Esophagus muscularis mucosa (tissue), 4 donors: ENCODE measurements at places on chromosomes 12 and 14. TPM values are rescaled to one million over a fixed set of nuclear protein-coding genes. Genes with fewer than 3 reads are reported as not detected.
A peak's percentile ranks its signal among the peaks of the same experiment; 100 is the strongest.

Gene SYNJ2BP
- total RNA-seq = 37.3 TPM

DNA sequence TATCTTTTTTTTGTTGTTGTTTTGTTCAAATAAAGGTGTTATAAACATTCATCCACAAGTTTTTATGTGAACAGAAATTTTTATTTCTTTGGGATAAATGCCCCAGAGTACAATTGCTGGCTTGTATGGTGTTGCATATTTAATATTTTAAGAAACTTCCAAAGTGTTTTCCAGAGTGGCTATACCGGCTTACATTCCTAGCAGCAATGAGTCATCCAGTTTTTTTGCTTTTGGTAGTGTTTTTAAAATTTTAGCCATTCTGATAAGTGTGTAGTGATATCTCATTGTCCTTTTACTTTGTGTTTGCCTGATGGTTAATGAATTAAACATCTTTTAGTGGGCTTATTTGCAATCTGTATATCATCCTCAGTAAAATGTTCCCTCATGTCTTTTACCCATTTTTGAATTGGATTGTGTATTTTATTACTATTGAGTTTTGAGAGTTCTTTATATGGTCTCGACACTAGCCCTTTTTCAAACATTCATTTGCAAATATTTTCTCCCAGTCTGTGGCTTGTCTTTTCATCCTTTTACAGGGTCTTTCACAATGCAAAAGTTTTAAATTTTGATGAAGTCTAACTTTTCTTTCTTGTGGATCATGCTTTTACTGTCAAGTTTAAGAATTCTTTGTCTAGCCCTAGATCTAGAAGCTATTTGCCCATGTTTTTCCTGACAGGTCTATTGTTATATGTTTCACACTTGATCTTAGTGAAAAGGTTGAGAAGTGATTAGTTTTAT lies 29.5 kb downstream of the PPP4R4 start:
- no peak overlapping the region for H3K4me3 ChIP-seq
- no peaks in the 10 kb centered on the region for H3K4me1 ChIP-seq
- no peaks in the 10 kb centered on the region for H3K36me3 ChIP-seq

DNA sequence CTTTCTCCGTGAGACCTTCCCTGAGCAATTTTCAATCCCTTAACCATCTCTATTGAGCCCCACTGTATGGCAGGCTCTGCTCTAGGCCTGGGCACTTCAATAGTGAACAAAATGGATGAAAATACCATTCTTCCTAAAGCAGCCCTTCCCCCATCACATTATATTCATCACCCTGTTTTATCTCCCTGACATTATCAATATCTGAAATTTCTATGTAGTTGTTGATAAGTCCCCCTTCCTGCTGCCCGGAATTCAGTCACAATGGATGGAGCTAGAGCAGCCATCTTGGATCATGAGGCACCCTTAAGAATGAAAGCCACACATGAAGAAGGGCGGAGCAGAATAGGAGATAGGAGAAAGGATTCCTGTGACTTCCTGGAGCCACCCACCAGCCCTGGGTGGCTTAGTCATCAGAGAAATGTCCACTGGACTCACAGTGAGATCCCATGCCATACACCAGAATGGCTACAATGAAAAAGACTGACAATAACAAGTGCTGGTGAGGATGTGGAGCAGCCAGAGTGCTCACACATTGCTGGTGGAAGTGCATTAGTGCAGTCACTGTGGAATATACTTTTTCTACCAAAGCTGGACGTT lies 33.9 kb downstream of the SCARB1 start:
- no peak overlapping the region for H3K4me3 ChIP-seq
- peaks cover 18% of the 10 kb centered on the region for H3K4me1 ChIP-seq
- H3K27me3 ChIP-seq = no peaks in the 10 kb centered on the region
- no peak for DNase-seq
- no peaks in the 10 kb centered on the region for H3K36me3 ChIP-seq

- H3K36me3 ChIP-seq = no peaks in the 10 kb centered on the region
- no peak overlapping the region for H3K27ac ChIP-seq
- H3K4me1 ChIP-seq = no peaks in the 10 kb centered on the region
- no peak for DNase-seq
- H3K27me3 ChIP-seq = no peaks in the 10 kb centered on the region
Measured at GRCh38 chr12:22821985-22822384, 197.0 kb downstream of the ETNK1 start.

Gene ANO2
- 4.0 TPM for total RNA-seq

DNA sequence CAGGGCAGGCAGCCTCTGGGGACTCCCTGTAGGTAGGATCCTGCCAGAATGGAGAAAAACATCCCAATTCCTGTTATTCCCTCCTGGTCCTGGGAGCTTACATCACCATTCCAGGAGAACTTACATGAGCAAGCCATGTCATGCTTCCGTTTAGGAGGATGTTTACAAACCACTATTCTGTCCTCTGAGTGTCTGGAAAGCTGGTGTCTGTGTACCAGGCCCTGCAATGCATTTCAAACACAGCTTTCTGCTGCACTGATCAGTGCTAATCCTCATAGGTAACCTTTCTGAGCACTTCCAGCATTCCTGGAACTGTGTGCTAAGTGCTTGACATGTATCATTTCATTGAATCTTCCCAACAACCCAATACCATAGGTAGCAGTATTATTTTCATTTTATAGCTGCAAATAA lies 19.8 kb upstream of the MAP1LC3B2 start:
- no peaks in the 10 kb centered on the region for H3K27me3 ChIP-seq
- no peaks in the 10 kb centered on the region for H3K36me3 ChIP-seq
- peak overlapping the region; percentile 61 for H3K27ac ChIP-seq
- peaks cover 14% of the 10 kb centered on the region for H3K4me1 ChIP-seq
- DNase-seq = no peak

Gene BEGAIN
- total RNA-seq = 7.1 TPM

GRCh38 chr14:100640471-100641273 lies 53.5 kb upstream of the BEGAIN start:
- no peak overlapping the region for H3K27ac ChIP-seq
- H3K4me1 ChIP-seq = peaks cover 4% of the 10 kb centered on the region
- peaks cover 3% of the 10 kb centered on the region for H3K27me3 ChIP-seq
- no peak for DNase-seq
- H3K4me3 ChIP-seq = no peak overlapping the region
- H3K36me3 ChIP-seq = no peaks in the 10 kb centered on the region

- H3K36me3 ChIP-seq = no peaks in the 10 kb centered on the region
- peaks cover 9% of the 10 kb centered on the region for H3K4me1 ChIP-seq
- no peak for DNase-seq
- H3K4me3 ChIP-seq = no peak overlapping the region
- H3K27ac ChIP-seq = no peak overlapping the region
- no peaks in the 10 kb centered on the region for H3K27me3 ChIP-seq
Measured at GRCh38 chr12:503111-503761, 43.5 kb downstream of the B4GALNT3 start.

DNA sequence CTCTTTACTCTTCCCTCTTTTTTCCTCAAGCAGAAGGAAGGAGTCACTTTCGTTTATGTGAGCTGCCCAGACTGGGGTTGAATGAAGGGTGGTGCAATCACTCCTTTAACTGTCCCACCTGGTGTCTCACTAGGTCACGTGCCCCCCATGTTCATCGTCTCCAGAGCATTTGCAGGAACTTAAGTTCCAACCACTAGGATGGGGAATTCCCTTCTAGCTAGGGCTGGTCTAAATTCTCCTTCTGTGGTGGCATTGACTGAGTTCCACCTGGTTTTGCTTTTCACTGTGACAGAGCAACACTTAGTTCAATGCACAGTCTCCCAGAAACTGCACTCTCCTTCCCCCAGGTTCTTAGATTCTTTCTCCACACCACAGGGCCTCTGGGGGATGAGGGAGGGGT lies 9.5 kb downstream of the FANCM start:
- peaks cover 4% of the 10 kb centered on the region for H3K36me3 ChIP-seq
- no peak overlapping the region for H3K4me3 ChIP-seq
- no peak overlapping the region for H3K27ac ChIP-seq
- DNase-seq = no peak
- H3K4me1 ChIP-seq = no peaks in the 10 kb centered on the region
- H3K27me3 ChIP-seq = no peaks in the 10 kb centered on the region

DNA sequence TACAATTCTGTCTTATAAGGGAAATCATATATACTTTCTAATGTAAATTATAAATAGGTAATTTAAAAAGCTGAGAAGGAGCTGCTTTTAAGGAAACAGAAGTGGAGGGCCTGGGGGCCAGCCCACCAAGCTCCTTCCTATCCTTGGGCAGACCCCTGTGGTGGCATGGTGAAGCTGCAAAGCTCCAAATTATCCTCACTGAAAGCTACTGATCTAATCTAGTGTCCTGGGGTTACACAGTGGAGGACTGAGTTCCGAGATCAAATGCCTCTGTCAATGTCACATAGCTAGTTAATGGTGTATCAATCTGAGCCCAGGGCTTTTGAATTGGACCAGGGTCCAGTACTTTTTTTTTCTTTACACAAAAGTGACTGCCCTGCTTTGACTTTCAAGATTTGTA lies 355.4 kb downstream of the CEP128 start:
- H3K27ac ChIP-seq = no peak overlapping the region
- H3K36me3 ChIP-seq = no peaks in the 10 kb centered on the region
- peaks cover 14% of the 10 kb centered on the region for H3K4me1 ChIP-seq
- no peak overlapping the region for H3K4me3 ChIP-seq
- no peak for DNase-seq

DNA sequence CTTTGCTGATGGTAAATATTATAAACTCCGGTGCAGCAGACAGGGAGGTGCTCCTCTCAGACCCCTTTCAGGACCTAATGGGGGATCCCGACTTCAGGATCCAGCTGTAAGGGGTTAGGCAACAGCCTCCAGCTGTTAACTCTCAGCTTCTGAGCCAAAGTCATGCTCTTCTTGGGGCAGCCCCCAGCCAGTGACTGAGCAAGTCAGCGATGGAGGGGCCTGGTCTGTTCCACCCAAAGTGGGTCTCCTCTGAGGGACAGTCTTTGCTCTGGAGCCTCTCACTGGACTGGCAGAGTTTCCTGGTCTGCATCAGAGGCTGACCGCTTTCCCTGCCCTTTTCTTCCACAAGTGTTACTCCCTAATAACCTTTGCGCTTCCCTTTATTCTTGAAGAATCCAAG lies 184.2 kb upstream of the DIO3 start:
- peak; percentile 60 for DNase-seq
- no peaks in the 10 kb centered on the region for H3K36me3 ChIP-seq
- no peaks in the 10 kb centered on the region for H3K4me1 ChIP-seq

DNA sequence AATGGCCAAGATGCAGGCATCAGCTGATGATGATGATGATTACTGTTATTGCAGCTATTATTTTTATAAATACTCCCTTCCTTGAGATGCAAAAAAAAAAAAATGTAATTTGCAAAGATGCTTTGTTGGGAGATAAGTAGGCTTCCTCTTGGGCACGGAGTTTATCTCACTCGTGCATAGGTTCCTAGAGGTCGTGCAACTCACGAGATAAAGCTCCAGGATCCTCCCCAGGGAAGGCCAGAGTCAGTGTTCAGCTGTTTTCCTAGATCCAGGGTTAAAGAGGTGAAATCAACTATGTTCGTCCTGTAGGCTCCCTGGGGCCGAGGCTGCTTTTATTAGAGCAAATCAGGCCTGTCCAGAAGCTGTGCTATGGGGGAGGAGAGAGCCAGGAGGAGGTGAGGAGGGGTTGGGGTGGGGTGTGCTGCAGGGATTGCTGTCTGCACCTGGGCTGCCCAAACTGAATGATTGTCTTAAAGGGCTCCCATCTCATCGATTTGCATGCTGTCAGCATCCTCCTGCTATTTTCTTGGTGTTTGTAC lies 270.3 kb downstream of the NRXN3 start:
- H3K27me3 ChIP-seq = no peaks in the 10 kb centered on the region
- H3K36me3 ChIP-seq = no peaks in the 10 kb centered on the region
- H3K4me3 ChIP-seq = no peak overlapping the region
- H3K27ac ChIP-seq = no peak overlapping the region
- no peaks in the 10 kb centered on the region for H3K4me1 ChIP-seq

Gene CDCA3
- 1.7 TPM for total RNA-seq

DNA sequence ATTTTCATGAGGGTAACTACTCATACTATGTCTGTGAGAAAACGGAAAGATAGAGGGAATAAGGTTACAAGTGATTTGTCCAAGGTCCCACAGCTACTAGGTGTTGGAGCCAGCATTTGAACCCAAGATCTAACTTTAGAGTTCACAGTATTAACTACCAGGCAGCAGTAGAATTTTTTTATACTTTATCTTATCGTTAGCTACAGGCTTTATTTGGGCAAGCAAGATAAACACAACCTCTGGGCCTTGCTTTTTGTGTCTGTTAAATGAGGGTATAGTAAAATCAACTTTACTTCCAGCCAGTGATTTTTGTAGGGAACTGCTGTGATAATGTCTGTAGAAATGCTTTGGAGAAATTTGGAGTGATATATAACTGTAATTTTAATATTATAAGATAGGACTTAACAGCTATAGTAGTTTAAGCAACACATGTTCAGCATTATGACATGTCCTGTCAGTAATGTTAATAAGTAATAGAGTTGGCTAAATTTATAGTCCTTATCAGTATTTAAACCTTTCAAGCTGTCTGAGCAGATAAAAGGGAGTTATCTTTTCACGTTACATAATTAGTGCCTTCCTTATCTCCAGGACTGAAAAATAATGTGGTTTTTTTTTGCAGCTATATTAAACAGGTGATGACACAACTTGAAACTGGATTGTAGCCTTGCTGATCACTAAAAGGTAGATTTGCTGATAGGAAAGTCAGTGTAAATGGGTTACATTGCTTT lies 12.8 kb downstream of the LEMD3 start:
- H3K4me3 ChIP-seq = no peak overlapping the region
- H3K27me3 ChIP-seq = no peaks in the 10 kb centered on the region
- no peak for DNase-seq
- peaks cover 10% of the 10 kb centered on the region for H3K4me1 ChIP-seq
- H3K27ac ChIP-seq = no peak overlapping the region
- H3K36me3 ChIP-seq = no peaks in the 10 kb centered on the region

GRCh38 chr14:100828031-100828769 lies 2.3 kb downstream of the MEG3 start:
- no peak overlapping the region for H3K27ac ChIP-seq
- H3K4me1 ChIP-seq = no peaks in the 10 kb centered on the region
- DNase-seq = no peak
- peak overlapping the region; percentile 54 for H3K4me3 ChIP-seq
- H3K27me3 ChIP-seq = peaks cover 14% of the 10 kb centered on the region

- H3K36me3 ChIP-seq = peaks cover 38% of the 10 kb centered on the region
- no peak for DNase-seq
- H3K4me3 ChIP-seq = peak overlapping the region; percentile 67
- H3K27ac ChIP-seq = peak overlapping the region; percentile 99
- no peaks in the 10 kb centered on the region for H3K27me3 ChIP-seq
- H3K4me1 ChIP-seq = peaks cover 61% of the 10 kb centered on the region
Measured at GRCh38 chr12:57109207-57110103, 1.7 kb downstream of the STAT6 start.

DNA sequence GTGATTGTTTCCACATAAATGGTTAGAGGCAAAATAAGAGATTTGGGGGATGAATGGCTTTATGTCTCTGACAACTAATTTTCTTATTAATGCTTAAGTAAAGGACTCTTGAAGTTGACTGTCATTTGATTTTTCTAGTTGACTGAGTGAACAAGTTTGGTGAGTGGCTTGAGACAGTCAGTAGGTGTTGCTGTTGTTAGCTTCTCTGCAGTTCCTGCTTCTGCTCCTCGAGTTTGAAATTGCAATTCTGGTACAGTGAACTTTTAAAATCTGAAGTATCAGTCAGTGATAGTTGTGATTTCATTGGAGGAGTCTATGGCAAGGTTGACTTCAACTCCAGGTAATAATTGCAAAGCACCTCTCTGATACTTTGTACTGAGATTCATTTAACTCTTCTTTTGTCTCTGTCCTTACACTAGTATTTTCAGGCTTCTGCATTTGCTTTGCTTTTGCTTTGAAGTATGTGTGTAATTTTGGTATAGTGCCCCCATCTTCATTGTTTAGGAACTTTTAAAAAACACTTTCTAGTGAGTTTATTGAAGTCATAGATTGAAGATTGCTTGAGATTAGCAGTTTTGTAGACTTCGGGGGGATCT lies 415.5 kb downstream of the PCNX1 start:
- DNase-seq = no peak
- H3K27me3 ChIP-seq = no peaks in the 10 kb centered on the region
- H3K4me1 ChIP-seq = peaks cover 34% of the 10 kb centered on the region
- no peaks in the 10 kb centered on the region for H3K36me3 ChIP-seq
